Hindlimb muscle (tissue), 1 donor: ENCODE measurements at places on chromosomes 11 and 22. TPM values are rescaled to one million over a fixed set of nuclear protein-coding genes. Genes with fewer than 3 reads are reported as not detected.

Gene CREB3L1
- polyA plus RNA-seq = 38.3 TPM

Gene HIRA
- 20.2 TPM for polyA plus RNA-seq

Gene NLRP14
- not detected for polyA plus RNA-seq

Gene B4GAT1
- 22.0 TPM for polyA plus RNA-seq

Gene FAM227A
- 0.77 TPM for polyA plus RNA-seq

Gene SCGB1D2
- not detected for polyA plus RNA-seq

Gene CCDC15
- polyA plus RNA-seq = 2.7 TPM

Gene SORL1
- 3.3 TPM for polyA plus RNA-seq

Gene MLC1
- 1.3 TPM for polyA plus RNA-seq

Gene TESMIN
- polyA plus RNA-seq = 0.85 TPM

Gene LDHA
- 528 TPM for polyA plus RNA-seq

Gene KLHL35
- polyA plus RNA-seq = 6.6 TPM

Gene SCGB1C1
- polyA plus RNA-seq = not detected

Gene KRTAP5-11
- polyA plus RNA-seq = not detected

Gene SIK3
- 47.2 TPM for polyA plus RNA-seq

Gene CCND1
- polyA plus RNA-seq = 66.7 TPM

Gene SNX32
- 1.6 TPM for polyA plus RNA-seq

Gene DHCR7
- polyA plus RNA-seq = 15.1 TPM

Gene LARGE2
- 0.44 TPM for polyA plus RNA-seq

Gene ADORA2A
- 11.2 TPM for polyA plus RNA-seq

Gene POTEH
- not detected for polyA plus RNA-seq

Gene C11orf97
- polyA plus RNA-seq = not detected

Gene HORMAD2
- polyA plus RNA-seq = not detected

Gene MYO7A
- 4.8 TPM for polyA plus RNA-seq

Gene HOATZ
- polyA plus RNA-seq = not detected

Gene SHANK2
- 2.9 TPM for polyA plus RNA-seq
